Stimulated activated CD4-positive, alpha-beta T cell treated with anti-CD3 and anti-CD28 coated beads, Interleukin-2, amount 100 ng/mL, for 48 hours (primary cell): ENCODE measurements at places on chromosomes 13 and 19.

- DNase-seq: no peak
Measured at GRCh38 chr19:47313754-47314295, 4.2 kb downstream of the C5AR1 start.

DNA sequence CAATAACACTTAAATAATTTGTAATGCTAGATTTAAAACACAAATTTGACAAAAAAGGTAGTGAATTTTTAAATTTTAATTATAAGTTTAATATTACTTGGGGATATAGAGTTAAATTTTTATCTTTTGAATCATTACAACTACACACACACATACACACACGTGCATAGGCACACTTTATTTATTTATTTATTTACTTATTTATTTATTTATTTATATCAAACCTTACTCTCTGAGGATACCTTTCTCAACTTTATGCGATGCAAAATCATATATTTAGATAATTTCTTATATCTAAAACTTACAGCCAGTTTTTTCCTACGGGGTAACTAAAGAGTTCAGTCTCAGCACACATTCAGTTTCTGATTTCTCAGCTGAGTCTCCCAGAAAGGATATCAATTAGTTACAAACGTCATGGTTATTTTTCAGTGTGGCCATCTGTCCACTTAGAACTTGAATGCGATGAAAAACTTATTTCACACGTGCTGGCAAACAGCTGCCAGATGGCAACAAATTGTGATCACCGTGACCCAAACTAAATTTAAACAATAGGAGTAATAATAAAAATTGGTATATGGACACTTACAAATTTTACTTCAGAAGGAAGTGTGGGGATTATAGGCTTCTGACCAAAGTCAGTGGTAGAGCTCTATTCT is 683.1 kb upstream of the PRR20A start:
- DNase-seq: no peak

DNA sequence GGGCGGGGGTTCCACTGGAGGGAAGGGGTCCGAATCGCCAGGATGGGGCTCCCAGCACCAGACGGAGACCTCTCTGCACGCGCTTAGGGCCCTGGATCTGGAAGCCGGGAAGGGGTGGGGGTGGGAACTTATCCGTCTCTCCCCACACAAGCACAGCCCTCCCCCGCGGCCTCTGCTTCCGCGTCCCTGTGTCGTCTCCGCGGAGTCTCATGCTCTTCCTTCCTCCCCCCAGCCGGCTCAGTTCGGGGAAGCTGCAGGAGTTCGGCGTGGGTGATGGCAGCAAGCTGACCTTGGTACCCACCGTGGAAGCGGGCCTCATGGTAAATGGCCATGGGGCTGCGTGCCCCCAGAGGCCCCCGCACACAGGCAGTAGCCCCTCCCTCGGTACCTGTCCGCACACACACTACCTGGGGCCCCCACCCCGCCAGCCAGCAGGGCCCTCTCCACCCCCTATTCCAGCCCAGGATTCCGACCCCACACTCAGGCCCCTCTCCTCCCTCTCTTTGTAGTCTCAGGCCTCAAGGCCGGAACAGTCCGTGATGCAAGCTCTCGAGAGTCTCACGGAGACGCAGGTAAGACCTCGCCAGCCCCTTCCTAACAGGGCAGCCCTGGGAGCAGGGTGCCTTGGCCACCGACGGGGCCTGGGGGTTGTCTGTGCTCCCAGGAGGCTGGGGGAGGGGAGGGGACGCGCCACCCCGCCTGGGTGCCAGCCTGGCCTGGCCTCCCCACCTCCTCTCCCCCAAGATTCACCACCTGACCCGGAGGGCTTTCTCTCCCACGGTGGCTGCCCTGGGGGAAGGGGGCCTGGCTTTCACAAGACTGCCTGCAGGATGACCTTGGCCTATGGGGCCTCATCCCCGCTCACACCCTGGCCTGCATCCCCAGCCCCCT is 3.2 kb downstream of the MIDN start:
- peak; percentile 52 for DNase-seq

DNA sequence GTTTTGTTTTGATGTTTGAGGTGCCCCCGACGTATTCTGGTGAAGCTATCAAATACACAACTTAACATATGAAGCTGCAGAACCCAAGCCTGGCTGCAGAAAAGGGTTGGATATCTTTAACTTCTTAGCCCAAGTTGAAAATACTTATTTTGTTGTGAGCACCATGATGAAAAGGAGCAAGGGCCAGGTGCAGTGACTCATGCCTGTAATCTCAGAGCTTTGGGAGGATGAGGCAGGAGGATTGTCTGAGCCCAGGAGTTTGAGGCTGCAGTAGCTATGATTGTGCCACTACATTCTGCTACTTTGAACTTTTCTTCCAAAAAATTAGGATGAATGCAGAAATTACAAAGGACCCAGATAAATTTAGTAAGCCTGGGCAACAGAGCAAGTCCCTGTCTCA is 44.1 kb upstream of the UBE2L5 start:
- no peak for DNase-seq

- no peak for DNase-seq
Measured at GRCh38 chr19:34475026-34475974, 6.3 kb upstream of the WTIP start.

DNA sequence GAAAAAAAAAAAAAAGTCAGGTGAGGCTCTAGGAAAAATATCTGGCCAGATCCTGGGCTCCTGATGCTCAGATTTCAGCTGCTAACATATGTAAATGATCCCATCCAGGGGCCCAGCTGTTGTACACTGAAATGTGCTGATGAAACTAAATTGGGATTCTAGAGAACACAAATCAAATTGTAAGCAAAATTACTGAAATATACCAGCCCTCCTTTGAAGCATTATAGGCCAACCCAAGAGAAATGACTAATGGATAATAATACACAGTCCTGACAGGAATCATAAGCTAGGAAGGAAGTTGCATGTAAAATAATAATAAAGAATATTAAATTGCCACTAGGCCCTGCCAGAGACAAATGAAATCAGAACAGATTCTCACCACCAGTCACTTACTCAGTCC is 17.8 kb downstream of the KCTD12 start:
- DNase-seq: no peak

- no peak for DNase-seq
Measured at GRCh38 chr19:58300620-58301019, 4.6 kb upstream of the ERVK3-1 start.

GRCh38 chr13:48891586-48891985 is 84.1 kb upstream of the FNDC3A start:
- no peak for DNase-seq

DNA sequence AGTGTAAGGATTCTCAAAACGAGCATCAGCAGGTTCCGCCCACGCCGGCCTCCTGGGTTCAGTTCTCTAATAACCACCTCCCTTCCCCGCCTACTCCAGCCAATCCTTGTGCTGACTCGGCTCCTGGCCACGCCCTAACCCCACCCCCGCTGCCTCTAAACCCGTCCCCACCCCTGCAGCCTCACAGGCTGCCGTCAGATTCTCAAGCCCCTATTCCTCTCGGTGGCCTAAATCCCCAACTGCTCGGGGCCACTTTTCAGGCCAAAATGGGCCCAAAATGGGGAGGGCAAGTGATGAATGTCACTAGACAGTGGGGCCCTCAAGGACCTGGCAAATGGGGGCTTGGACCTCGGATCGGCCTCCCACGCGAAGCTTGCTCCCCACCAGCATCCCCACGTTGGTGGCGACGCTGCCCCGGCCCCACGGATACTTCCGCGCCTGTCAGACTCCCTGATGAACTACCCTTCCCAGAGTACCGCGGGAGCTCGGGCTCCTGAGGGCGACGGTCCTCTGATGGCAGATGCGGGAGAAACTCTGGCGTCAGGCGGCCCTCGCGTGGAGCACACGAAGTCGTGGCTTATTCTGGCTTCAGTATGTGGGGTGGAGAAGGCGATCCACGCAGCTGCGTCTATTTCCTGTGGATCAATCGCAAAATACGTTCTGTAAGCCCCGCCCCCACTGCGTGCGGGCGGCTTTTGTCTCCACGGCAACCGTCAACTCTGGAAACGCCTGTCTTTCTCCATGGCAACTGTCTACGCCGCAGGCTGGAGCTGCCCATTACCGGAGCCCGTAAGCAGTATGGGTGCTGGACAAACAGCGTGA is 24.8 kb downstream of the ZNF473 start:
- DNase-seq: peak; percentile 62

GRCh38 chr19:15320116-15320515 is 12.2 kb downstream of the BRD4 start:
- DNase-seq: no peak

DNA sequence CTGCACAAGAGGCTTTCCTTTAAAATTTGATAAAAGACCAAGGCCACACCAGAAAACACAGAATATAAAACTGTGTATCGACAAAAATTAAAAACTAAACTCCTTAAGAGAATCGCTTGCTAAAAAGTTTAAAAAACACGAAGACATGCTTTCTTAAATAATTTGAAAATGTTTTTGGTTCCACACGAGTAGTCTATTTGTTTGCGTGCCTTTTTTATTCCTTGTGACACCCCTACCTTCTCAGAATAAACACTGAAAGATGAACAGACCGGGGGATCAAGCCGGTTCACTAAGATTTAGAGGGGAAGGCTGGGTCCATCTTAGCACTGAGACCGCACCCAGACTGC is 256.4 kb upstream of the STARD13 start:
- no peak for DNase-seq

DNA sequence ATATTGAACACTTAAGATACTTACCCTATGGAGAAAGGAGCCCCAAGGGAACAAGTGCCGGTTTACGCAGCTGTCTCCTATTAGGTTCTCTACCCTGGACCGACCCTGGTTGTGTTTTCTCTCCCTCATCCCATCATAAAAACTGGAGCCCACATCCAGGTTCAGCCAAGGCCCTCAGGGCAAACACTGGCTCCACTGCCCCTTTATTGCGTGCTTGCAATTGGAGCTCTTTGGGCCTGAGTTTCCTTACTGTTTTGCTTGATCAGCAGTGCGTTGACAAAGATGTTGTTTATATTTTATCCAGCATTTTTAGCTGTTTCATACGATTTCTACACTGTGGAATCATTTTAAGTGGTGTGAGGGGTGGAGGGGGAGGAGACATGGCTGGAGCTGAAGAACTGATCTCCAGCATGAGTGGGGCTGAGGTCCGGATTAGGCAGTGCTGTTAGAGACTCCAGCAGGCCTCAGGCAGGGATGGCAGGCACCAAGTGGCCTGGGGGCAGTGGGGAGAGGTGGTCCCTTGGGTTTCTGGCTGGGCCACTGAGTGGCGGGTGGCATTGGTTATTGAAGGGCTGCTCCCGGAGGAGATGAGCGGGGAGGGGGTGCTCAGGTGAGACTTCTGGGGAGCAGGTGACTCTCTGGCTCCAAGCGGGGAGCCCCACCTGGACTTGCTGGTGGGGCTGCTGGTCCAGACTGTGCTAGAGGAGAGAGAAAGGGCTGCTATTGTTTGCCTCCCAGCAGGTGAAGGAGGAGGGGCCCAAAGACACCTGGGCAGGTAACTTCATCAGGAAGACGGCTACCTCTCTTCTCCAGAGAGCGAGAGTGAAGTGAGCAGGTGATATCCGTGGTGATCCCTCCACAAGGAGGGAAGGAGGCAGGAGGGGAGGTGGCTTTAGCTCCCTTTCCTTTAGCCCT is 62.4 kb upstream of the RNF113B start:
- DNase-seq: no peak

DNA sequence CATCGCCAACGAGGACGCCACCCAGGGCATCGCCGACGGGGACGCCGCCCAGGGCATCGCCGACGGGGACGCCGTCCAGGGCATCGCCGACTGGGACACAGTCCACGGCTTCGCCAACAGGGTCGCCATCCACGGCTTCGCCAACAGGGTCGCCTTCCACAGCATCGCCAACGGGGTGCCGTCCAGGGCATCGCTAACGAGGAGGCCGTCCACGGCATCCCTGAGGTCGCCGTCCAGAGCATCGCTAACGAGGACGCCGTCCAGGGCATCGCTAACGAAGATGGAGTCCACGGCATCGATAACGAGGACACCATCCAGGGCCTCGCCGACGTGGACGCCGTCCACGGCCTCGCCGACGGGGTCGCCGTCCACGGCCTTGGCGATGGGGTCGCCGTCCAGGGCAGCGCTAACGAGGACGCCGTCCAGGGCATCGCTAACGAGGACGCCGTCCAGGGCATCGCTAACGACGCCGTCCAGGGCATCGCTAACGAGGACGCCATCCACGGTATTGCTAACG is 947.8 kb downstream of the TUBA3C start:
- no peak for DNase-seq

DNA sequence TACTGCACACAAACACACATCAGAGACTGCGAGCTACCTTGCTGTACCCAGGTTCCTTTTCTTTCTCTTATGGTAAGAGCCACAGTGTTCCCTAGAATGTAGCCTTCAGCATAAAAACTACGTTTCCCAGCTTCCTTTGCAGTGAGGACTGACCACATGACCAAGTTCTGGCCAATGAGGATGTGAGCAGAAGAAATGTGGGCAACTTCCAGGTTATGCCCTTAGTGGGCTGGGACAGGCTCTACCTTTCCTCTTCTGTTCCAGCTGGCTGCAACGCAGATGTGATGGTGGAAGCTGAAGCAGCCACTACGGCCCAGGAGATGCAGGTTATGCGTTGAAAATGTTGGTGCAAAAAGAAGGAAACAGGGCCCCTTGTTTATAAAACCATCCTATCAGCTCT is 27.5 kb downstream of the VRK3 start:
- no peak for DNase-seq
